ENCODE measurements at places on chromosomes 7 and 10.

DNA sequence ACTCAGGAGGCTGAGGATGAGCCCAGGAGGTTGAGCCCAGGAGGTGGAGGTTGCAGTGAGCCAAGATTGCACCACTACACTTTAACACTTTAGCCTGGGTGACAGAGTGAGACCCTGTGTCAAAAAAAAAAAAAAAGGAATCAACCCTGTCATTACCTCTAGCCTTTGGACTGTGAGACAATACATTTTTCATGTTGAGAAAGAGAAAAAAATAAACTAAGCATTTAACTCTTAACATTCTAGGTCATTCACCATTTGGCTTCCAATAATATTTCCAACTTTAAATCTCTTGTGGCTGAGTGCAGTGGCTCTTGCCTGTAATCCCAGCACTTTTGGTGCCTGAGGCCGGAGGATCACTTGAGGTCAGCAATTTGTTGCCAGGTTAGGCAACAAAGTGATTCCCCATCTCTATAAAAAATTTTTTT lies 41.9 kb upstream of the TPST1 start:
- DNase-seq, result no peak

DNA sequence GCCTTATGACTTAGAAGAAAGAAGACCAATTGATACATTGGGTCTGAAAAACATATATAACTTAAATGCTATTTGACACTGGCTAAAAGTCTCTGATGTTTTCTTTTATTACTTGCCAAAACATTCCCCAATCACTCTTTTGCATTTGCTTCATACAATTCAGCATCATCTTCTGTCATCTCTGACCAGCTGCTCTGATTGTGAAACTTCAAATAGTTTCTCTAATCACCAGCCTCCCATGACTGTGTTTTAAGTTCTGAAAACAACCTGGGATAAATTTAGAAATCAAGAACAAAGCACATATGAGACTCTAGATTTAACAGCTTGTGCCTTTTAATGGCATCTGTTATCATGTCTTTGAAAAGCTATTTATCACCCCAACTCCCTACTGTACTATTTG lies 208.4 kb upstream of the KCND2 start:
- DNase-seq, result peak; percentile 37

DNA sequence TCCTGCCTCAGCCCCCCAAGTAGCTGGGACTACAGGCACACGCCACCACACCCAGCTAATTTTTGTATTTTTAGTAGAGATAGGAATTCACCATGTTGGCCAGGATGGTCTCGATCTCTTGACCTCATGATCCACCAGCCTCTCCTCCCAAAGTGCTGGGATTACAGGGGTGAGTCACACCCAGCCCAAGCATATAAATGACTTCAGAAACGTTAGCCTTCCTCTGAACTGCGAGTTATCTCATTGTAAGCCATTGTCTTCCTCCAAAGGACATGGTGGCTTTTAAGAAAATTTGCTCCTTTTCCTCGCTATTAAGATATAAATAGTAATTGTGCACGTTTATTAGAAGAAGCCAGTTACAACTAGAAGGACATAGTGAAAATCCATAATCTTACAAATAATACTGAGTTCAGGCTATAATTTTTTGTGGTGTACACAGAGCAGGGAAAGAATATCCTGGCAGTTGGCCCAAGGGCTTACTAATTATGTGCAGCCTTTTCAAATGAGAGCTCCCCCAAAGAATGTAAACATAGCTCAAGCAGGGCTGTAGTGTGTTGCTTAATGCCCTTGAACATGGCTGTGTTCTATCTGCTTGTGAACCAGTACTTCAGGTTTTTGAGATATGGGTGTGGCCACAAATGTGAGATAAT lies 495.8 kb downstream of the PARD3 start:
- peak; percentile 97 for DNase-seq

- DNase-seq, result no peak
Measured at GRCh38 chr7:78427209-78427608, 628.6 kb downstream of the PHTF2 start.

- no peak for DNase-seq
Measured at GRCh38 chr10:72001033-72001395, 36.8 kb downstream of the CHST3 start.

DNA sequence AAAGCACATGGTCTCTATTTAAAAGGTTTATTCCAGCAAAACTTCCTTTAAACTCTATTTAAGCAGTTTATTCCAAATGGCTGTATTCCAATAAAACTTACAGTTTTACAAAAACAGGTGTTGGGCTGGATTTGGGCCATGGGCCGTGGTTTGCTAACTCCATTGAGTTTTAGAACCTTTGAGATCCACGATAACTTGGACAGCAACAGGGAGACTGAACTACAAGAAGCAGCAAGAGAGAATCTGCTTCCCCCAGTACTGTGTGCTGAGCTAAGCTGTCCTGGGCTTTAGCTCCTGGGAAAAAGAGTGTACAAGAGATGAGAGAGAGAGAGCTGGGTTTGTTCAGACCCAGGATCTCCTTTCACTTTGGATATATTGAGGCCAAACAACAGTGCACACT lies 204.0 kb upstream of the CELF2 start:
- DNase-seq, result no peak

GRCh38 chr7:120813546-120814252 lies 44.2 kb downstream of the TSPAN12 start:
- DNase-seq, result no peak

DNA sequence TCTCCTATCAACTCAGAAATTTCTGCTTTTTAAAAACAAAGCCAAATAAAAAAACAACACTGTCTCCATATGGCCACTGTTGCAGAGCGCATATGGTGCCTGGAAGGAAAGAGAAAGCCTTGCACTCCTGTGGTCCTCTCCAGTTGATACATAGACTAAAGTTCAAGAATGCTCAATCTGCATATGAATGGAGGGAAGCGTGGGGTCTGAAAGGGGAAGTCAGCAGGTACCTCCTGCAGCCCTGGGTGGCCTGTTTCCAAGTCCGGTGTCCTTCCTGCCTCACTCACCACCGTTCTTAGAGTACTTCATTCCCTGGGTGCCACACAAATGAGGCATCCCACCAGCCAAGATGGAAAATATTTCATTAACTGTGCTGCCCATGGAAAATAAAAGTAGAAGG lies 138.3 kb upstream of the PALS2 start:
- DNase-seq, result no peak

DNA sequence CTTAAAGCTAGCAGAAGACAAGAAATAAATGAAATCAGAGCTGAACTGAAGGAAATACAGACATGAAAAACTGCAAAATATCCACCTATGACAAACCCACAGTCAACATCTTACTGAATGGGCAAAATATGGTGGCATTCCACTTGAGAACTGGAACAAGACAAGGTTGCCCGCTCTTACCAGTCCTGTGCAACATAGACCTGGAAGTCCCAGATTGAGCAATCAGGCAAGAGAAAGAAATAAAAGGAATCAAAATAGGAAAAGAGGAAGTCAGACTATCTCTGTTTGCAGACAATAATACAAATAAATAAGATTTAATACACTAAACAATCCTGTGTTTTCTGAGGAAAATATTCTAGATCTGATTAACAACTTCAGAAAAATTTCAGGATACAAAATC lies 570.5 kb upstream of the SEMA3D start:
- DNase-seq, result no peak

- no peak for DNase-seq
Measured at GRCh38 chr10:80468806-80469421, 14.8 kb downstream of the TSPAN14 start.

DNA sequence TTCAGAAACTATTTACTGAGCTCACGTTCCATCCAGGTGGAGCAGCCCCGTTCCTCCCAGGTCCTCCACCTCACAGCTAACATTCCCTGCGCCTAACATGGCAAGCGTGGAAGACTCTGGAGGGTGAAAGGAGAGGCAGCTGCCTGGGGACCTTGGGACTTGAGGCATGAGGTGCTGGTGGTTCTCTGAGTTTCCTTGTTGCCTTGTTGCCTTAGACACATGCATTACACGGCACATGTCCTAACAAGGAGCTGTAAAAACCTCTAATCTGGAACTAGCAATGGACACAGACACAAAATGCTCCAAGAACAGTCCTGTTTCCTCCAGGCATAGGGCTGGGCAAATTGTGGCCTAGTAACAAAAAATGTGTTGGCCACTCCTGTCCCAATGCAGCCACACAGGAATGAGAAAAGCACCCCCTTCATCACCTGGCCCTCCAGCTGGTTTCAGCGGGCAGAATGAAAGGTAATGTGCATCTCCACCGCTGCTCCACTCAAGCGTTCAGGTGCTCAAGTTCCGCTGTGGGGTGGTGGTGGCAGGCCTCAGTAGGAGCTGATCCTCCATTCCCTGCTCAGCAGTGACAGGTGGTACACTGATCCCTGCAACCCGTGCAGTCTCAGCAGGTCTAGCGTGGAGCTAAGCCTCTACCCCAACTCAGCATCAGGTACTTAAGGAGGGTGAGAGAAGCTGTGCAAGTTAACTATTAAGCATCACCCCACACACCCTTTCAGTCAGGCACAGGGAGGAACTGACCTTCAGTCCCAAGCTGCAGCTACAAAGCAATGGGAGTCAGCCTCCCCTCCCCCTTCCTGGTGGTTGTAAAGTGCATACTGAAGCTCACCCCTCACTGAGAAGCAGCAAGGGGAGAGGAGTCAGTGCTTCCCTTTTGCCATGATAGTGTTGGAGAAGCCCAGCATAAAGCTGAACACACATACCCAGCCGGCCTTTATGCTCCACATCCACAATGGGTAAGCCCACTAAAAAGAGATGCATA lies 382.8 kb downstream of the SDK1 start:
- DNase-seq, result no peak

DNA sequence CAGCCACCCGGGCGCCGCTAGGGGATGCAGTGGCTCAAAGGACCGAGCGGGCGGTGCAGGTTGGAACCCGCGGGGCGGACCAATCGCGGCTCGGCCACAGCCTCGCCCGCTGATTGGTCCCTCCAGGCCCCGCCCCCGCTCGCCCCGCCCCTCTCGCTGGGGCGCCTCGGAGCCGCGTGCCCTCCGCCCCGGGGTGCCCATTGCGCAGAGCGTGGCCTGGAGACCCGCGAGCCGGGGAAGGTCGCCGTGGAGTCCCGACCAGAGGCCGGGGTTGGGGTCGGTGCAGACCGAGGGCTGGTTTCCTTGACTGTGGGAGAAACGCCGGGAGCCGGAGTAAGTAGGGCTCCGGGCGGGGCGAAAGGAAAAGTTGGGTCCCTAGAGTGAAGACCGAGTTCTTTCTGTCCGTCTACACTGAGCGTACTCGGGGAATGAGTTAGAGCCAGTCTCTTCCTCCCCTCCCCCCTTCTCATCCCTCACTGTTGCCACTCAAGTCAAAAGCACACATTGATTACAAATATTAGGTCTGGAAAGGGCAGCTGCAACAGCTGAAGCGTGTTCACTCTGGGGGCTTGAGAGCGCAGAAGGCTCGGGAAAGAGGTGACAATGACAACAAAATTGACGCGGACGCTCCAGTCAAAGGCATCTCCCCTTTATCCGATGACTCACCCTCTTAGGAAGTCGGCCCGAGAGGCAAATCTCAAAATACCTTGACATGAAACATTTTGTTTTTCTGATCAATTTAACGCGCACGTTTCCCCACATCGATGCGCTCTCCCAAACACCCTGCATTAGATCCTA lies 843 bp upstream of the GATA3 start:
- peak; percentile 79 for DNase-seq

DNA sequence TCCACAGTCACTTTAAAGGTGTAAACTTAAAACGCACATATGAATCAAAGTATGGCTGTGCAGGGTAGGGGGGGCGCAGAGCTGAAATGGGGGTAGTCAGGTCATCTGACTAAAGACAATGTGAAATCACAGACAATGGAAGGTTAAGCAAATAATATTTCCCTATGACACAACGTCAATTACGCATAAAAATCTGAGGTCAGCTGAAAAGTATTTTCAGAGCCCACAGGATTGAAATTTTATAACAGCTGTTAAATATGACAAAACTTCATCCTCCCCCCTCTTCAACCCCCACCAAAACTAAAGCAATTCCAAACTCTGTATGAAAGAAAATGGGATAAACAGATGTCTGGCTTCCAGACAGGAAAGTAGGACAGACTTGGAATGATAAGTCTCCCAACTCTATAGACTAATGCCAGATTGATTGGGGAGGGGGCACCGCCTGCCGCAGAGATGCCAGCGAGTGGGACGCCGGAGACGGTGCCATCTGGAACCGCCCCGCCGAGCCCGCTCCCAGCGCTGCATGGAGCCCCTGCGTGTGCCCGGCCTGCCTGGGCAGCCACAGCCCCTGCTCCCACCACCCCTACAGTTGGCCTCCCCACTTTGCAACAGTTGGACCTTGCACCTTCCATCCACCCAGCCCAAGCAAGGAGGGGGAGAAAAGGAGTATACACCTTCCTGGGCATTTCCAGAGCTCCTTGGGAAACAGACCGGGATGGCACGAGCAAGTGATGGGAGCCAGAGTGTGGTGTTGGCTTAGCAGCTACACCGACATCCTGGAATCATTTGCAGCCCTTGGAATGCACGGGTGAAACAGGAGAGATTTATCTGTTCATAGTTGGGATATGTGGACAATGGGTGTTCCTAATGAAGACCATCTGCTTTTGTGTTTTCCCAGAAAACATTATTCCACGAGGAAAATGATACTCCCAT lies 10.7 kb downstream of the EBF3 start:
- peak; percentile 76 for DNase-seq

- no peak for DNase-seq
Measured at GRCh38 chr10:74150204-74150989, at the start of gene AP3M1. Gene AP3M1, minus strand, starts transcription at chr10:74150828. Its CDS starts 12,449 bp downstream, at chr10:74138379.

GRCh38 chr7:12756821-12757220 lies 69.4 kb downstream of the ARL4A start:
- DNase-seq, result peak; percentile 28

GRCh38 chr7:83819911-83820310 lies 171.0 kb upstream of the SEMA3E start:
- DNase-seq, result no peak

- DNase-seq, result no peak
Measured at GRCh38 chr7:101506531-101506930, 122.6 kb downstream of the MYL10 start.

DNA sequence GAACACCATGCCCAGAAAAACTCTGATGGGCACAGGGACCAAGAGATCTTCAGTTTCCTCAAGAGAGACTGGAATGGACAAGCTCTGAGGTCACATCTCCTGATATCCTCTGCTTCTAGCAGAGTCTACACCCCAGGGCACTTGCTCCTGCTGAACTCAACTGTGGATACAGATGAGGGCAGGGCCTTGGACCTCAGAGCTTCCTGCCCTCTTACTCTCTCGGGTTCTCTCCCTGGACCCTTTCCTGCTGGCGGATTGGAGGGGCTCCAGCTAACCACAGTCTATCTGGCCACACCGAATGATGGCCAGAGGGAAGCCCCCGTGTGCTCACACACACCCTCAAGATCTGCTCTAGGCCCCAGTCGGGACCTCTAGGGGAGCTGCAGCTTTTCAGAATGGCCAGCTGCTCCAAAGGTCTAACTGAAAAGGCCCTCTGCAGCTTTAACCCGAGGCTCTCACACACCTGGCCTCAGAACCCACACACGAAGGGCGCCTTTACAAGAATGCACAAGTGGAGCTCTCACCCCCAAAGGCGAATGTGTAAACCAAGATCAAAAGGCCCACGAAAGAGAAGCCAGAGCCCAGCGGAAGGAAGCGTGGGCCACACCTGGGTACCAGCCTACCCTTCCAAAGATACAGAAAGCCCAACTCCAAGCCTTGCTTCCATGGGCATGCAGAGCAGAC lies 65.5 kb downstream of the FAM53B start:
- no peak for DNase-seq

- no peak for DNase-seq
Measured at GRCh38 chr7:85290269-85290668, 103.4 kb upstream of the SEMA3D start.
